Spleen (tissue), 13 donors: ENCODE measurements at places on chromosomes 5 and 9.

DNA sequence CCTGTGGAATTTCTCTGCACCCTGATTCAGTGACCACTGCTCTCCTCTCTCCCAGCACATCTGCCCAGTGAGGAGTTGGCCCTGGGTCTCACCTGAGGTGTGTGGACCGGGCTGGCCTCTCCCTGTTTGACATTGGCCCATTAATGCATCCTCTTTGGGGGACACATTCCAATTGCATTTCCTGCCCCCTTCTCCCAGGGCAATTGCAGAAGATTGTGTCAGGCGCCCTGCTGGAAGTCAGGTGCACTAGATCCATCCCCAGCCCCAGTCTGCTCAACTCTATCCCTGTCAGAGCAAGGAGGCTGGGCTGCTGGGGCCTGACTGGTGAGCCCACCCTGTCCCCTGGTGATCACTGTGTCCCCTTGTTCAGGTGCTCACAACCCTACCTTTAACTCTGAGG, 84.5 kb downstream of the LMX1B start:
- peak; percentile 65 for DNase-seq

DNA sequence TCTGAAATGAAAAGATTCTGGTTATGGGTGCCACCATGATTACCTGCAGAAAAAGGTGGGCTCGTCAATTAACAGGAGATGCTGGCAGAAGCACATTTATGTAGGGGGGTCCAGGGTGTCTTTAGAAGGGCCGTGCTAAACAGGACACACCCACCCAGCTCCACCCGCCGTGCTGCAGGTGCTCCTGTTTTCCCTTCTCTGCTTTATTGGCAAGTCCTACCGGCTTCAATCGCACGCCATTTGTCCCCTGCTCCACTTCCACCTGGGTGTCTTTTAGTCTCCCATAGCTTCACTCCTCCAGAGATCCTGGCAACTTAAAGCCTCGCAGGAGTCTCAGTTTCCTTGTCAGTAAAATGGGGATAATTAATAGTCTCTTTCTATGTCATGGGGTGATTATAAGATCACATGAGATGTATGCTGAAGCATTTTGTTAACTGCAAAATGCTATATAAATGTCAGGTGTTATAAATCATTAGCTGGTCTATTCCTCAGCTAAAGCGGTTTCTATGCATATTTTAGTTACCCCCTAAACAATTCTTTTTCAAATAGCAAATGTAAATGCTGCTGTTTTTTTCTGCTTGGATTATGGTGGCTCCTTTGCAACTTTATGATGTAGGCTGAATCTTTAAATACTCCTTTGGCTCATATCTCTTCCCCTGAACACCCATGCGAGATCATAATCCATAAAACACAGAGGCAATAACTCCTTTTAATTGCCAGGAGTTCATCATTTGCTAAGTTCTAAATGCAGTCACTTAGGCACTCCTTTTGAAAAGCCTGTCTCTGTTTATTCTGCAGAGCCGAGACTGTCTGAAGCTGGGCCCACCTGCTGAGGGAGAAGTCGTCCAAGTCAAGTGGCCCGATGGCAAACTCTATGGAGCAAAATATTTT, 406.9 kb downstream of the KDM4C start:
- no peak for DNase-seq

- no peak for DNase-seq
Measured at GRCh38 chr9:70535546-70536323, 121.3 kb upstream of the KLF9 start.

- DNase-seq = no peak
Measured at GRCh38 chr9:136309101-136309801, 5.4 kb upstream of the CCDC187 start.

- no peak for DNase-seq
Measured at GRCh38 chr5:158163451-158164295, 304.7 kb upstream of the CLINT1 start.

- no peak for DNase-seq
Measured at GRCh38 chr5:91469517-91470165, 86.5 kb upstream of the ARRDC3 start.

DNA sequence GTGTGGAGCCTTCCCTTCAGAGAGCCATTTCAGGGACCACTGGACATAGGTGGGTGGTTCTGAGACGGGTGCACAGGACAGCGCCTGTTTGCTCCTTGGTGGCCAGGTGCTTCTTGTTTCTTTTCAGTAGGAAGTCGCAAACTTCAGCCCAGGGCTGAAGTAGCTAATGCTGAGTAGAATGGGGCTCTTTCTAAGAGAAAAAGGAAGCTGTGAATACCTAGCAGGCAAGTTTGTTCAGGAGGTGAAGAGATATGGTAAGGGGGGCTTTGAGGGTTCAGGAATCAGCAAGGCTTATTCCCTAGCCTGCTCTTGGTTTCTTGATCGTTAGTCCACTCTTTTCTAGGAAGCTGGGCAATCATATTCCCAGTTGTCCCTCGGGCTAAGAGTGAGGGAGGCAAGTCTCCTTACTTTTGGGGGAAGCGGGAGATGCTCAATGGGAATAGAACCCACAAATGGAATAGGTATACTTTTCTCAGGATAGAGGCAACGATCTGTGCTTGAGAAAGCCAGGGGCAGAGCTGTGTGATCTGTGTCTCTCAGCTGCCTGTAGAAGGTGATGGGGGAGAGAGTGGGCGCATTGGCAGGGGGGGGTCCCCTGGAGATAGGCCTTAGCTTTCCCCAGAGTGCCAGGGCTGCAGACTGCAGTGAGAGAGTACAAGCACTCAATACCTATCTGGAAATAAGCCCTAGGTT, 1.9 kb upstream of the PURA start:
- no peak for DNase-seq

- DNase-seq = no peak
Measured at GRCh38 chr5:39113354-39113953, 39.3 kb upstream of the RICTOR start.

GRCh38 chr5:65871182-65871581, 55.2 kb upstream of the ERBIN start:
- DNase-seq = no peak

DNA sequence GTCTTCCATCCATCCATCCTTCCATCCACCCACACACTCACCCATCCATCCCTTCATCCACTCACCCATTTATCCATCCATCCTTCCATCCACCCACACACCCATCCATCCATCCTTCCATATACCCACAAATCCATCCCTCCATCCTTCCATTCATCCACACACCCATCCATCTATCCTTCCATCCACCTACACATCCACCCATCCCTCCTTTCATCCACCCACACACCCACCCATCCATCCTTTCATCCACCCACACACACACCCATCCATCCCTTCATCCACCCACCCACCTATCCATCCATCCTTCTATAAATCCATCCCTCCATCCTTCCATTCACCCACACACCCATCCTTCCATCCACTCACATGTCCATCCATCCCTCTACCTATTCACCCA, 23.6 kb downstream of the DRD1 start:
- DNase-seq = no peak

DNA sequence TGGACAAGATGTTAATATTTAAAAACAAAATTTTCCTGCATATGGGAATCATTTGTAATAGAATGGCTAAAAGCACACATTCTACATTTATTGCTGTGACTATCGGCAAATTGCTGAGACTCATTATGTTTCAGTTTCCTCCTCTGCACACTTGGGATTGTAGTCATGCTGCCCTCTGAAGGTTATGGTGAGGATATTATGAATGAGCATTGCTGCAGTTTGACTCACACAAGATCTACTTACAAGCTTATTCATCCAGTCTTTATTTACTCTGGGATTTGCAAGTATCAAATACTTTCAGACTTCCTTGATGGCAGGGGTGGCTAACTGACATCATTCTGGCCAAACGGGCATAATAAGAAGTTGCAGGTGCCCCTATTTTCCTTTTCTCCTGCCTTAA, 9.5 kb upstream of the NFIL3 start:
- no peak for DNase-seq

DNA sequence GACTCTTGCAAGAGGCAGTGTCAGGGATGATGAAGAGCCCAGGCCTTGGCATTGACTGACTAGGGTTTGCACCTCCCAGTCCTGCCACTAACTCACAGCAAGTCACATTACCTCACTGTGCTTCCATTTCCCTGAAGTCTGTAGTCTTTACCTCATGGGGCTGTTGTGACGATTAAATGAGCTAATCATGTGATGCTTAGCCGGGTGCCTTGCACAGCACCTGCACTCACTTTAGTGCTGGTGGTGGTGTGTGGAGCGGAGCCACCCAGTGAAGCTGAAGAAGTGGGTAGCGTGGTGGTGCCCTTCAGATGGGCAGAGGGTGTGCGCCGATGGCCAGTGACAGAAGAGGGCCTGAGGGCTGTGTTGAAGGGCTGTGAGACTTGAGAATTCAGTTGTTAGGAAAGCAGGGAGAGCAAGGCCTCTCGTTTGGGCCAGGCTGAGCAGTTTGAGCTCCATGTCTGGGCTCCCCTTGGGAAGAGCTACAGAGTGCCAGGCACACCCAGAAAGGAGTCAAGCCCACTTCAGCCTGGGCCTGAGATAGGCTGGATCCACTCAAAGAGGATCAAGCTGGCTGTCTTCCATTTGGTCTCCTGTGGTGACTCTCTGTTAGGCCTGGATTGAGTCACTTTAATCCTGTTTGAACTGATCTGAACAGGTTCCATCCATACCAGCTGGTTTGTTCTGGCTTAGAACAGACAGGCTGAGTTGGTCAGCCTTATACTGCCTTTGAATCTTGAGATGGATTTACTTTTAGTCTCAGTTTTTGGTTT, 42.5 kb downstream of the RALGPS1 start:
- no peak for DNase-seq

DNA sequence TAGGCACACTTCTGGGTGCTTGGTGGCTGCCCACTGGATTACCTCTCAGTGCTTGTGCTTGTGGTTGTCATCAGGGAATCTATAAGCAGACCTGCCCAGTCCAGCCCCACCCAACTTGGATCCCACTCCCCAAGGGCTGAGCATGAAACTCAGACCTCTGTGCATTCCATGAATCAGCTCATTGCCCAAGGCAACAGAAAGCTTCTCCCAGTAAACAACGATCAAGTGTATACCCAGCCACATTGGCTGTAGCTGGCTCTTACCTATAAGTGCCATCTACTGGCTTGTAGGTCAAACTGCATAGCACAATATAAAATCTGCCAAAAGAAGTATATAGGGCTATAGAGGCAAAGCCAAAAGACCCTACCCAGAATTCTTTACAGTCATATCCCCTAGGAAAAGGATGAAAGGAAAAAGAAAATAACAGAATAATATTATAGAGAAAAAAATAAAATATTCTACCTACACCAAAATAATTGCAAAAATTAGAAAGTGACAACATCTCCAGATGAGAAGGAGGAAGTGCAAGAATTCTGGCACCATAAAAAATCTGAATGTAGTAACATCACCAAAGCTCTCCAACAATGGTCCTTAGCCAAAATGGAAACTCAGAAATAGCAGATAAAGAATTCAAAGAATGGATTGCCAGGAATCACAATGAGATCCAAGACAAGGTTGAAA, 321.0 kb upstream of the TRPC7 start:
- DNase-seq = no peak

DNA sequence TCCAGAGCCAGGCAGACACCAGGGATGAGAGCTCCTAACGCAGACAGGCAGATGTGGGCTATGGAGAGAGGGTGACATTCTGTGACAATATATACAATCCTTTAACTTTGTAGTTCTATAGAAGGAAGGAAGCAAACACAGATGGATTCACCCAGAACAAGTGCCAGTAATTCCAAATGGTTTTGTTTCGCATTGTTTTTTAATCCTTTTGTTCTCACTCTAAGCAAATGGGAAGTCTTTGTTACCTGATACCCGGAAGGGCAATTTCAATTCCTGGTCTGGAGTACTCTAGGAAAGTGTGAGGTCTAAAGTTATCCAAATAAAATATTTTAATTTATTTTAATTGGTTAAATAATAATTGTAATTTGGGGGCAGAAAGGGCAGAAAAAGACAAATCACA, 2.5 kb downstream of the FRMD3 start:
- no peak for DNase-seq

DNA sequence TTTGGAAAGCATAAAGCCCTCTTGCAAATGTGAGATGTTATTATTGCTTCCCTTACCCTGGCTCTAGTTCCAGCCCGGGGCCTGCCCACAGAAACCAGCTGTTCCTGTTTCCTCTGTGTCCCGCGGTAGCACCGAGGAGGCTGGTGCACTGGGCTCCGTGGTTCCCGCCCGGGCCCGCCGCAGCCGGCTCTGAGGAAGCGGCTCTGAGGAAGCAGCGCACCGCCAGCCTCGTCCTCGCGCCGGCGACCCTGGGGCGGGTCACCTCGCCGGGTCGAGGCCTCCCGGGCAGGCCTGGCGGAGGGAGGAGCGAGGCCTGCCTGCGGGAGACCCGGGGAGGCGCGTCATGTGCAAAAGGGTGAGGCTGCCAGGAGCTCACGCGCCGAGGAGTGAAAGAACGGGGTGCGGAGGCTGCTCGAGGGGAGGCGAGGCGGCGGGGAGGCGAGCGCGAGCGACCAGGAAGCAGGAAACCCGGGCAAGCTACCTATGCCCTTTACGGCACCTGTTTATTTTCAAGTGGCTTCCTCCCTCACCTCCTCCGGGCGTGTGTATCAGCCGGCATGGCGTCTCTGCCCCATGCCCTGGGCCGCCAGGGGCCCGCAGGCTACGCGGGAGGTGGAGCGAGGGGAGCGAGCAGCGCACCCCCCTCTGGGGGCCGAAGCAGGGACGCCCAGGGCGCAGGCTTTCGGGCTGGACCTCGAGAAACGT, 61.3 kb upstream of the MEGF10 start:
- DNase-seq = peak; percentile 93
